HuH-7 (cell line): ENCODE measurements at places on chromosomes 11 and 22.

DNA sequence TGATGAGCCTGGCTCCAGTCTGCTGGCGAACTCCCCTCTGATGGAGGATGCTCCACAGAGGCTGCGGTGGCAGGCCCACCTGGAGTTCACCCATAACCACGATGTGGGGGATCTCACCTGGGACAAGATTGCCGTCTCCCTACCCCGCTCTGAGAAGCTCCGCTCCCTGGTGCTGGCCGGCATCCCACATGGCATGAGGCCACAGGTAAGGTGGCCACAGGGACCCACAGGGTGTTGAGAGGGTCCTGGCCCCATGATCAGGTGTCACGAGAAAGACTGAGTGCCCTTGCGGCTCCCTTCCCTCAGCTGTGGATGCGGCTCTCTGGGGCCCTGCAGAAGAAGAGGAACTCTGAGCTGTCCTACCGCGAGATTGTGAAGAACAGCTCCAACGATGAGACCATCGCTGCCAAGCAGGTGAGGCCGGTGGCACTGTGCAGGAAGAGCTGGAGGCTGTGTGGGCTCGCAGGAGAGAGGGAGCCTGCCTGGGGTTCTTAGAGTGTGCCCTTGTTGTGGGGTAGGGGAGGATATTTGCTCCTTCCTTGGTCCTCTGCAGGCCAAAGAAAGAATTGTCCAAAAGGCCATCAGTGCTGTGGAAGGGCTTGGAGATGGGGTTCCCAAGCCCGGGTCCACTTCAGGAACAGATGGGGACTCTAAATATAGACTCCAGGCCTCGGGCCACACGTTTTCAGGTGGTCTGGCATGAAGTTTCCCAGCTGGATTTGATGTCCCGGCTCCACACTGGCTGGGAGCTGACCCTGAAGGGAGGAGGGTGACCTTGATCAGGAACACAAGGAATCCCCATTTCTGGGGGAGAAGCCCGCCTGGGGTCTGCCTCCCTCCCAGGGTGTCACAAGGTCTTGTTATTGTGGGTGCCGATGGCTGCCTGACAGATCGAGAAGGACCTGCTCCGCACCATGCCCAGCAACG is 34.1 kb downstream of the SGSM3 start:
- no peak for DNase-seq

DNA sequence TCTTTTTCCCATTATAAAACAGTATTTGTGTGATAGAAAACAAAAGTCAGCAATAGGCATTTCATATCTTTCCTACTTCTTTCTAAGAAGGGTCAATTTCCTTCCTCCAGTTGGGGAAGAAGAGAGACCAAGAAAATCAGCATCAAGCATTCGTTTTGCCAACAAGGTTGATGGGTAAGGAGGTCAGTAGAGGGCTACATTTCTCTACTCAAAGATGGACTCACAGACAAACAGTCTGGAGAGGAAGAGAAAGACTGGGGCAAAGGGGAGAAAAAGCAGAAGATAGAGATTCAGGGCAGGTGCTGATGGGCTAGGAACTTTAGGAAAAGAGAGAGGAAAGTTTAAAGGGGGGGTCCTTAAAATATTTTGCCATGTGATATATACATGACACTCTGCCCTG is 8.6 kb upstream of the MTNR1B start:
- DNase-seq = no peak

DNA sequence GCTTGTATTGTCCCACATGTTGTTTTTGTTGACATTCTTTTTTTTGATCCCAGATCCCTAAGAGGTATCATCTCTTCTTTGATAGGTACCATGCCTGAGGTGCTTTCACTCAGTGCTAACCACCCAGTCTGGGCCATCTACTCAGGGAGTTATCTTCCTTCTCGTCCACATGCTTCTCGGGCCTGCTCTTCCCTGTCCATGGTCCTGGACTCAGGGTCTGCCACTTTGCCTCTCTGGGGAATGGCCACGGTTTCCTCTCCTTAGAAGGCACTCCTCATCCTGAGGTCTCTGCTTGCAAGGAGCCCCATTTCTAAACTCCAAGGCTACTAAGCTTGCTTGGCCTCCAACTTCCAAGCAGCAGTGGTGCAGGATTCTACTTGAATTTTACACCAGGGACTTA is 227.0 kb upstream of the NCAM1 start:
- peak; percentile 15 for DNase-seq

DNA sequence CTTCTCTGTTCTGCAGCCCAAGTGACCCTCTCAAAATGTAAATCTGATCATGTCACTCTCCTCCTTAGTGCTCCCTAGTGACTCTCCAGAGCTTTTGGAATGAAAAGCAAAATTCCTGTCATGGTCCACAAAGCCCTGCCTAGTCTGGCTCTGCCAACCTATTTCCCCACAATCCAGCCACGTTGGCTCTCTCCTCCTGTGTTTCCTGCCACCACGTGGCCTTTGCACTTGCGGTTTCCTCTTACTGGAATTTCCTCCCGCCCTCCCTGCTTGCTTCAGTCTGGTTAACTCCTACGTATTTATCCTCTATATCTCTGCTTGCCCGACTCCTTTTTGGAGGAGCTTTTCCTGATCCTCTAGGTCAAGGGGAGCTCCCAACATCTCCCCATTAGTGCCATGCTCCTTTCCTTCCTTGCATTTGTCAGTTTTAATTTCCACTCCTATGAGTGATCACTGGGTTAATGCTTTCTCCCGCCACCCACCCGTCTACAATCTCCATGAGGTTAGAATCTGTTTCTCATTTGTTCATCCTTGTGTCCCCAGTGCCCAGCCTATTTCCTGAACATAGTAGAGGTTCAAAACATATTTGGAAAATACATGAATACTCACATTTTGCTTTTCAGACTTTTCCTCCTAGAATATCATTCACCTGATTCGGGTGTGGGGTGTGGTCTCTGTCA is 11.5 kb downstream of the NNMT start:
- DNase-seq = peak; percentile 30
